Left ventricle myocardium inferior (tissue), 1 donor: ENCODE measurements at places on chromosomes 3 and 15.

- DNase-seq: no peak
Observed at GRCh38 chr15:40420793-40421192, 15.2 kb downstream of the IVD start.

DNA sequence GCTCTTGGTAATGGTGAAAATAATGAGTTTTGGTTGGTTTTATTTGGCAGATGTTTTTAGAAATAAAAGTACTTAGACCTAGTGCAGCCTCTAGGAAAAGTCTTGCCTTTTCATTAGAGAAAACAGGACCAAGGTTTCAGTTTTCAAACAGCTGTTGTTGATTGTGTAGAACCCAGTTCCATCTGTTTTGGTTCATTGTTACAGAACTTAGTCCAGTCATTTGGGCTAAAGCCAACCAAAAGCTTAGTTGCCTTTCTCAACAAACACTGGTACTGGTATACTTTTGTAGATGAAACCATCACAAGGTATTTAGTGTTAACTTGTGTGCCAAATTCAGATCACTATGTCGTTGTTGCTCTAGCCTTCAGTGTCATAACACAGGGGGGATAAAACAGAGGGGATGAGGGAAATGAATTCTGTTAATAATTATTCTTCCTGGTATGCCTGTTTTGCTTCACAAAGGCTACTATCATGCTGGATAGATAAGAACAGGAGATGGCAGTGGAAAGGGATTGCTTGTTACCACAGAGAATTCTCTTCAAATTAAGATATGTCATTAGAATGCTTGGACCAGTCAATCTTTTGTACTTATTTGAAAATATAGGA, 12.6 kb upstream of the APH1B start:
- no peak for DNase-seq

- DNase-seq: no peak
Observed at GRCh38 chr15:31444844-31445243, 118.2 kb downstream of the KLF13 start.

- no peak for DNase-seq
Observed at GRCh38 chr3:162338514-162338913, 841.9 kb downstream of the OTOL1 start.

- DNase-seq: no peak
Observed at GRCh38 chr3:152474585-152474984, 205.9 kb downstream of the MBNL1 start.

- no peak for DNase-seq
Observed at GRCh38 chr15:70379938-70380883, 282.5 kb upstream of the TLE3 start.

- peak; percentile 69 for DNase-seq
Observed at GRCh38 chr15:78264304-78265136, at the start of gene DNAJA4. Gene DNAJA4 (plus strand): TSS chr15:78264562. CDS start chr15:78264764, 202 bp downstream.

DNA sequence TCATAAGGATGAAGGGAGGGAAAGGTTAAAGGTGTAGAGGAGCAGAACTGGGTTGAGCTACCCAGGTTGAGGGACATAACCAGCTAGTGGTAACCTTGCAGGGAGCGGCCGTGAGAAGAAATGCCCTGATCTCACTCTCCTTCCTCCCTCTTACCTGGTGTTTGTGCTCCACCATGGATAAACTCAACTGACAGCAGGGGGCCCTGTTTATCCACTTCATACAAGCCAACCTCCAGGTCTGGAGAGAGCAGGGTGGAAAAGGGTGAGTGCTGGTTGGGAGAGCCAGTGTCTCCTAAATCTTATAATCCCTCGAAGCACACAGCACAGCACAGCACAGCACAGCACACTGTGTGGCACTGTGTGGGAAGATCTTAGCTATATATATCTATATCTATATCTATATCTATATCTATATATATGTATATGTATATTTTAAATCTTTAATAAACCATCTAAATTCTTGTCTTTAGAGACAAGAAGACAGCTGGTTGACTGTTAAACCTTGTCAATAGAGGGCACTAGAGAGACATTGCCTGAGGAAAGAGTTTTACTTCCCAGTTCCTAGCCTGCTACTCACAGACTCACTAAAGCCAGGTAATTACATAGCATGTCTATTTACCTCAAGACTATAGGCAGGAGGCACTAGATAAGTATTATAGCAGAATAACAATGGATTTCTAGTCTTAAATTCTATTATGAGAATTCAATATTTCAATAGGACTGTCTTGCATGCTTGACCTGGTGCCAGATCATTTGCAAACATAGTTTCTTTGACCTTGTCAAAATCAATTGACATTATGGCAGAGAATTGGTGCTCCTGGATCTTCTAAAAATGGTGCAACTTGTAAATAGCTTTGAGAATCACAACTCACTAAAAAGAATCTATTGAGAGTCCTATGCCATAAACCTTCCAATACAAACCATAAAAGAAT, 21.7 kb upstream of the FMN1 start:
- no peak for DNase-seq

DNA sequence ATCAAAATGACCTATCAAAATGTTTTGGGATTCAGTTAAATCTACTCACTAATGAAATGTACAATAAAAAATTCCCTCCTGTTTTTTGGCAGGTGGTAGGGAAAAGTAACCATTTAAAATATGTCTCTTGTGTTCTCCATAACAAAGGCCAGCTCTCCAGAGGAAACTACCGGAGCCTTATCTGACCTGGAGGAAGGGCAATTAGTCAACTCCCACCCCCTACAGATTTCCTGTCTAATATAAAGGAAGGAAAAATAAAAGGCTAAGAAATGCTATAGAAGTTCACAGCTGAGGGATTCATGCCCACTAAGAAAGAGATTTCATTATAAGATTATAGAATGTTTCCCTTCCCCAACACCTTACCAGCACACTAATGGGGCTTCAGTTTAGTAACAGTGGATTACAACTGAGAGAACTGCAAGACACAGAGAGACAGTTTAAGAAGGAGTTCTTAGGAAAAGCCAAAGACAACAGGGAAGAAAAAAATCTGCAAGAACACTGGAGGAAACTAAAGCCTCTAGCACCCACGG, 376.5 kb upstream of the KCNMB2 start:
- DNase-seq: no peak

GRCh38 chr3:140765246-140765645, 87.4 kb downstream of the TRIM42 start:
- DNase-seq: no peak

DNA sequence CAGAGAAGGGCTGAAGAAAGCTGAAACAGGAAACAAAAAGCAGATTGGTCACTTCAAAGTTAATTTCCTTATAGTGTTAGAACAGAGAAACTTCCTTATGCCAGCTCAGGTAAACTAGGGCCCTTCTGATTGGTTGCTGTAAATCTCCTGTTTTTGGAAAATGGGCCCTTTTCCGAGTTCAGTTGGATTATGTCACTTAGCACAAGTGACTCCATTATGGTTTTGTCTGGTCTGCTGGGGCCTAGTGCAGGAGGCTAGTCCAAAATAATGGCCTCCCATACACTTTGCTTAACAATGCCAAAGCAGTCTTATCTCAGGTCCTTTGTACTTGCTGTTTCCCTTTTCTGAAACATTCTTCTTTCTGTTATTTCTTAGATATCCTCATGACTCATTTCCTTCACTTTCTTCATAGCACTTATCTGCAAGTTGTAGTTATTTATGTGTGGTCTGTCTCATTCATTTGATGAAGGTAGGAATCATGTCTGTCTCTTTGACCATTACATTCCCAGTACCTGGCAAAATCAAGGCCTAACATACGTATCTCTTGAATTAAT, 7.7 kb upstream of the DCP1A start:
- DNase-seq: no peak

DNA sequence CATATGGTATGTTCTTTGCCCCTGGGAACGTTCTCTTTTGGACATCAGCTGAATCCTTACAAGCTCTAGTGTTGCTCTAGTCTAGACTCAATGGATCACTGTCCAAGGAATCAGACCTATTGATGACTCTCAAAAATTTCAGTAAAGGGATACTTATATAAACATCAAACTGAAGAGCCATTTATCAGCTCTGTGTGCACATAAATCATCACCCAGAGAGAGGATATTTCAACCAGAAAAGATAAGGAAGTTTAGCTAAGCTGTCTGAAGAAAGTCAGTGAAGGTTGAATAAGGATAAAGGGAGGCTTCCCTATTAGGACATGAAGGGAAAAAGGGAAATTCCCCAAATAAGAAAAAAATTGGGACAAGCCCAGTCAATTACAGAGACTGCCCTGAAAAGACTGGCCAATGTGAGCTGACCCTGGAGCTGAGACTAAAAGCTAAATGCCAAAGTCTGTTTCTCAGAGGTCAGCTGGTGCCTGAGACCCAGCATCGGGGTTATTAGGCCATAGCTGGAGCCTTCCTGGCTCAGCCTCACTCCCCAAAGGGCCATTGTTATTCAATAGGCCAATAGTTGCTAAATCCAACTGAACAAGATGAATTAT, 424.1 kb upstream of the THBS1 start:
- peak; percentile 46 for DNase-seq

DNA sequence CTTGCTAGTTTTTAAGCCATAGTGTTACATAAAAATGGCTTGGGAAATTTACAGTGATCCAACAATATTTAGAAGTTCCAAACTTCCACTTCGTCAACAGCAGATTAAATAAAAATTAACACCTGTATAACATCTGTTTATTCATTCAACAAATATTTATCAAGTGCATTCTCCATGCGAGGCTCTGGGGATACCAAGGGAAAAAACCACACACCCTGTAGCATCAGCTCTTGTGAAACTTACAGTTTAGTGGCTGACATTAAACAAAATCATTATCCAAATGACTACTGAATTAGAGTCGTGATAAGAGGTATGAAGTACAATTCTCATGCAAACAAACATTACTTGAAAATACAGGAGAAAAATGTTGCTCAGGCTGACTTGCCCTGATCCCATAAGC, 122.9 kb downstream of the DLG1 start:
- no peak for DNase-seq

- DNase-seq: no peak
Observed at GRCh38 chr3:117399311-117400078, 689.9 kb downstream of the TUSC7 start.

DNA sequence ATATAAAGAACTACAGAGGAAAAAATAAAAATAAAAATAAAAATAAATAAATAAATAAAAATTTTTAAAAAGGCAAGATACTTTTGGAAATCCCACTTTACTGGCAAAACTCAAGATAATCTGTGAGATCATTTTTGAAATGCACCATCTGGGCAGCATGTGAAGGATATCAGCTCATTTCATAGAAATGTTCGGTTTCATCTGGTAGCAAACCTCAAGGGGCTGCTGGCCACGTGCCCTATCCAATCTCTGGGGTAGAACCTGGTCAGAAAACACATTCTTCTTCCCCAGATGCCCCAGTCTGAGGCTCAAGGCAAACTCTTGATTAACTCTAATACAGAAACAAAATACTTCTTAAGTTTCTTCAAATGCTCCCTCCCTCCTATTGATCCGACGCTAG, 166.0 kb downstream of the FMN1 start:
- DNase-seq: peak; percentile 33

DNA sequence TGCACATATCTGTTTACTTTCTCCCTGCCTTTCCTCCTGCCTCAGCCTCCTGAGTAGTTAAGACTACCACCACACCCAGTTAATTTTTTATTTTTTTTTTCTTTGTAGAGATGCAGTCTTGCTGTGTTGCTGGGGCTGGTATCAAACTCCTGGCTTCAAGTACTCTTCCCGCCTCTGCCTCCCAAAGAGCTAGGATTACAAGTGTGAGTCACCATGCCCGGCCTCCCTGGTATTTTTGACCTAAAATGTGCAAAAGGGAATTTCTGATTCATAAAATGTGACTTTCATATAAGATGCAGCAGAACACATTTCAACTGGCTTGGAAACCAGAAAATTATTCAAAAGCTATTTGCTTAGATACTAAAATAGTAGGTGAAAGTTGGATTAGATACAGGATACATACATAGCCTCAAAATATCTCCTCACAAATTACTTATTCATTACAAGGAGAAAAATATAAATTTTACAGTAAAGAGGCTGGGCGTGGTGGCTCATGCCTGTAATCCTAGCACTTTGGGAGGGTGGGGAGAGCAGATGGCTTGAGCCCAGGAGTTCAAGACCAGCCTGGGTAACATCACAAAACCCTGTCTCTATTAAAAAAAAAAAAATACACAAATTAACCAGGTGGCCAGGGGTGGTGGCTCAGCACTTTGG, 32.0 kb downstream of the MAP4 start:
- DNase-seq: no peak

GRCh38 chr3:123085932-123086627, 19.3 kb downstream of the PDIA5 start:
- no peak for DNase-seq

DNA sequence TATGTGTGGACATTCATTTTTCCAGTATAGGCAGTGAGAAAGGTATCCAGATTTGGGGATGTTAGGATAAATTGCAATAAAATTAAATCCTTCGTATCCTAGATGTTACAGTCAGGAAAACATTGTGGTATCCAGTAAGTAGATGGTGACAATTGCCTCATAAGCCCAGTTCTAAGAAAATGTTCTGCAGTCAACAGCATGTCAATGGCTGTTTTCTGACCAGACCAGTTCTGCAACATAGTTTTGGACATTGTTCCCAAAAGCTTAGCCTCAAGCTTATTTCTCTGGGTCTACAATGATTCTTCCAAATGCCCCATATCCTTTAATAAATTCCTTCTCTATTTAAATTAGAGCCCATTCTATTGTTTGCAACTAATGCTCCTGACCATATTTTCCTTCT, 480.7 kb downstream of the FHIT start:
- DNase-seq: no peak

DNA sequence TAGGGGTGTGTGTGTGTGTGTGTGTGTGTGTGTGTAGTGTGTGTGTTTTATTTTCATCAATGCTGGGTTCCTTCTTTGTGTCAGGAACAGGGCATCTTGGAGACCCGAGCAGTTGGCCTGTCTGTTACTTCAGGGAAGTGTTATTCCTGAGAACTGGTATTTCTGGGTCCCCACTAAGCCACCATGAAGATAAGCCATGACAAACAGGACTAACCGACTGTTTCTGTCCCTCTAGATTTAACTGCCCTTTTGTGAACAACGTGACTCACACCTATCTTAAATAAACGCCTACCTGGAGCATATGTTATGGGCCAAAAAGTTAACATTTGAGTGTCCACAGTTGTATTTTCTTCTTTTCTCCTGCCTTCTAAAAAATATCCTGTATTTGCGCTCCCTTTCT, 19.5 kb downstream of the SIDT1 start:
- no peak for DNase-seq

DNA sequence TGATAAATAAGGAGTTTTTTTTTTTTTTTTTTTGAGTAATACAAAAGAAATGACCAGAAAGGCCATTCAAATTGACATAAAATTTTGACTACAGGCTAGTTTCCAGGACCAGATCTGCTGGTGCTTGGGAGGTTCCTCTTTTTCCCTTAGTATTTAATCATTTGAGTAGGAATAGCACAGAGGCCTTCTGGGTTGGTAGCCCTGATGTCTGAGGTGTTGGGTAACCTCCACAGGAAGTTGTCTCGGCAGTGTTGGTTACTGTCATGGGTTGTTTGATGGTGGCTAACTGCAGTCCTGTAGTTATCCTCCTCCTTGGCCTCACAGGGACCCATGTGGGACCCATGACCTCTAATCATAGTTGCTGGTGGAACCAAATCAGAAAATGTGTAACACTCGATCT, 91.1 kb downstream of the USP13 start:
- DNase-seq: no peak

GRCh38 chr3:197959500-197959890, 522 bp upstream of the LMLN start:
- no peak for DNase-seq
